Activated naive CD8-positive, alpha-beta T cell treated with anti-CD3 and anti-CD28 coated beads for 36 hours (primary cell): ENCODE measurements at places on chromosomes 11 and 22. TPM values are rescaled to one million over a fixed set of nuclear protein-coding genes. Genes with fewer than 3 reads are reported as not detected.

The GRM5 gene
- total RNA-seq, result not detected

The CRYBB3 gene
- total RNA-seq, result 0.35 TPM

The GRIK4 gene
- total RNA-seq, result 0.40 TPM

The CXCR5 gene
- 1.6 TPM for total RNA-seq

The SHISA8 gene
- 0.56 TPM for total RNA-seq

The FIBIN gene
- not detected for total RNA-seq

The YAP1 gene
- total RNA-seq, result 0.04 TPM

The RAB39A gene
- total RNA-seq, result 0.26 TPM

The RASGRP2 gene
- total RNA-seq, result 3.5 TPM
